SW480 (cell line): ENCODE measurements at places on chromosomes 16 and 17.
A peak's percentile ranks its signal among the peaks of the same experiment; 100 is the strongest.

- DNase-seq, result no peak
Observed at GRCh38 chr17:53543472-53543871, 279.3 kb upstream of the KIF2B start.

DNA sequence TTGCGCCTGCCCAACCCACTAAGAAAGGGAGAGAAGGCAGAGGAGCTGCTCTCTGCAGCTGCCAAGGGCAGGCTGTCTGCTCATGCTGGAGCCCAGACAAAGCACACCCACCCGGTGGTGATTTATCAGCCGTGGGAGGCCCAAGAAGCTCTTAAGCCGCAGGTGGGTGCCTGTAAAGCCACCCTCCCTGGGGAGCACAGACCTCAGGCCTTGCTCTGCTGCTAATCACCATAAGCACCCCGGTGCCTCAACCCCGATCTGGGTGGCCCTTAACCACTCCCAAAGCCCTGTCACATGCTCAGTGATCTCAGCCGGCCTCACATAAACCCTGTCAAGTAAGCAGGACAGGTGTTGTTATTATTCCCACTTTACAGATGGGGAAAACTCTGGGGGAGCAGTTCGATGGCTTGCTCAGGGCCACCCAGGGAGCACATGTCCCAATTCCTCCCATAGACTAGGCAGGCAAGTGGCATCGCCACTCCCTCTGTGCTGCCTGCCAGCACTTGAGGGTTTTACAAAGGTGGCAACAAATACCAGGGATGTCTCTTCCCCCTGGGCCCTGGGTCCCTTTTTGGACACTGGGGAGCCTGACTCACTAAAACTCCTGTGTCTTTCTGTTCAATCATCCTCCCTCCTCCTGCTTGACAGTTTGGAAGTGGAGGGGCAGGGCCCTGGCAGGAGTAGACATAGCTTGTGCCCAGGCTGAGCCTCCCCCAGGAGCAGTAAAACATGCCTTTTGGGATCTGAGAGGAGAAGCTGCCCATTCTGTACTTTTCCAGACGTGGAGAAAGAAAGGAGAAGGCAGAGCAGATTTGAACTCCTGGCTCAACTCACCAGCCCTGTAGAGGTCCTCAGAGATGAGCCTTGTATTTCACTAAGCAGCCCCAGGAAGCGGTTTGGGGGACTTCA is 299.3 kb downstream of the SOX9 start:
- DNase-seq, result peak; percentile 81

DNA sequence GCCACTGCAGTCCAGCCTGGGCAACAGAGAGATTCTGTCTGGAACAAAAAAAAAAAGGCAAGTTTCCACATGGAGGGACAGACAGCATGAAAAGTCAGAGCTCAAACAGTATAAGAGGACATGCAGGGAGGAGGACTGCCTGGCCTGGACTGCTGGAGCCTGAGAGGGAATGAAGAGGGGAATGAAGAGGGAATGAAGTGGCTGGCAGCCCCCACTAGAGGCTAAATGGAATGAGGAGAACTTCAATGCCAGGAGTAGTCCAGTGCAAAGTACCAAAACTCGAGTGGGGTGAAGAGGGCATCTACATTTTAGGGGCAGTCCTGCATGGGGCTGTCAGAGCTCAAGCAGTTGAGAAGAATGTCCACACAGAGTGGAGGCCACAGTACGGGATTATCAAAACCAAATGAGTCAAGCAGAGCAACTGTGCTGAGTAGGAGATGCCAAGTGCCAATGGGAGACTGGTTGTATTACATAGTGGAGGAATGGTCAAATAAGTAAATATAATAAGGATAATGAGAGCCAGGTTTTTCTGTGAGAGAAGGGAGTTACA is 22.9 kb downstream of the IKZF3 start:
- DNase-seq, result no peak

- DNase-seq, result no peak
Observed at GRCh38 chr17:82218349-82219075, 5.9 kb upstream of the CCDC57 start.

- DNase-seq, result no peak
Observed at GRCh38 chr17:75524269-75524969, 1.1 kb upstream of the LLGL2 start.

DNA sequence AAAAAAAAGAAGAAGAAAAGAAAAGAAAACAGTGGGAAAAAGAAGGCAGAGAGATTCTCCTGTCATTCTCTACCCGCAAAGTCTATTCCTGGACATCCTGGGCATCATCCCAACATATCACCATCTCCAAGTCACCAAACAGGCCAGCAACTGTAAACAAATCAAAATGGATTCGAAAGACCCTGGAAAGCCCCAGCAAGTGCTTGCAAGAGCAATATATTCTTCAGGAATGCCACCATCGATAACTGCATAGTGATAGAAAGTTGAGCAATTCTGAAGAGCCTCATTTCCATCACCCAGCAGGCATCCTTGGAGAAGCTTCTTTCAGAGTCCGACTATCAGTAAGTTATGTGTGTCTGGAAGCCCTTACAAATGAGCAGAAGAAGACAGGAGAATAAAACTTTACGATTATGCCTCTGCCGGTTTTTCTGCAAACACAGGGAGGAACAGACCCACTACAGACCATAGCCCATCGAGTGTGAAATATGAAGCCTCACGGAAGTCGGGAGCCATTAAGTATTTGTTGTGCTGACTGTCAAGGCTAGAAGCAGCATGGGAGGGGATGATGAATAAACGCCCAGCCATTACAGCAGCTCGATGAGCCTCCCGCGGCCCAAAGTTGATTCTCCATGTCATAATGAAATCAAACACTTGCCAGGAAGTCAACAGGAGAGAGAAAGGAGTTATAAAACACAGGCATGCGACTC is 64.5 kb upstream of the SEC14L1 start:
- no peak for DNase-seq

GRCh38 chr17:15262291-15263205 is 2.6 kb downstream of the PMP22 start:
- DNase-seq, result peak; percentile 85

- no peak for DNase-seq
Observed at GRCh38 chr17:35057332-35057915, 6.1 kb downstream of the RFFL start.

DNA sequence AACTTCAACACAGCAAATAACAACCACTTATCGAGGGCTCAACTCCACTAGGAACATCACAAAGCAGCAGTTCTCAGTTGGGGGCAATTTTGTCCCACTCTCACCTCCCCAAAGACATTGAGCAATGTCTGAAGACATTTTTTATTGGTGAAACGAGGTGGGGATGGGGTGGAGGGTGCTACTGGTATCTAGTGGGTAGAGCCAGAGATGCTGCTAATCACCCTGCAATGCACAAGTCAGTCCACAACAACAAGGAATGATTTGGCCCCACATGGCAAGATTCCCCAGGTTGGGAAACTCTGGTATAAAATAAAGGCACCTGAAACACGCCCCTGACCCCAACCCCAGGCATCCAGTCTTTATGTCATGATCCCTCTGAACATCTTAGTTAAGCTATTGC is 33.3 kb downstream of the TLE7 start:
- no peak for DNase-seq

GRCh38 chr17:57484081-57484666 is 227.9 kb downstream of the MSI2 start:
- DNase-seq, result no peak

- no peak for DNase-seq
Observed at GRCh38 chr17:81586096-81586495, 33.9 kb upstream of the FAAP100 start.

DNA sequence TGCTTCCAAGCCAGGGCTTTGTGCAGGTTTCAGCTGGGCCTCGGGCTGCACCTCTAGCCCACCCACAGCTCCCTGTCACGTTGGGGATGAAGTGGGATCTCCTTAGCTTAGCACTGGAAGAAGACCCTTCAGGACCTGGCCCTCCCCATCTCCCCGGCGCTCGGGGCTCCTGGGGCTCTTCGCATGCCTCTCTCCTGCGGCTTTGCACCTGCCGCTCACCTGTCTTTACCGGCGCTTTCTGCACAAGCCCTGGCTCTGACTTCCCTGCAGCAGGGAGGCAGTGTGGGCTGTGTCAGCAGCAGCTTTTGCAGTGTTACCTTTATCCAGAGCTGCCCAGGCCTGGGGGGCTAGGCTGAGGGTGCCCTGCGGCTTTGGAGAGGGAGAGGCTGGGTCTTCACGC is 52.3 kb downstream of the NT5M start:
- DNase-seq, result no peak

GRCh38 chr17:32111141-32111771 is 31.0 kb upstream of the RHOT1 start:
- no peak for DNase-seq

- DNase-seq, result peak; percentile 74
Observed at GRCh38 chr17:40317345-40317873, 8.4 kb downstream of the RARA start.

GRCh38 chr16:85302018-85302847 is 190.0 kb upstream of the CIBAR2 start:
- peak; percentile 73 for DNase-seq

- DNase-seq, result no peak
Observed at GRCh38 chr16:11481987-11482386, 104.7 kb downstream of the LITAF start.

DNA sequence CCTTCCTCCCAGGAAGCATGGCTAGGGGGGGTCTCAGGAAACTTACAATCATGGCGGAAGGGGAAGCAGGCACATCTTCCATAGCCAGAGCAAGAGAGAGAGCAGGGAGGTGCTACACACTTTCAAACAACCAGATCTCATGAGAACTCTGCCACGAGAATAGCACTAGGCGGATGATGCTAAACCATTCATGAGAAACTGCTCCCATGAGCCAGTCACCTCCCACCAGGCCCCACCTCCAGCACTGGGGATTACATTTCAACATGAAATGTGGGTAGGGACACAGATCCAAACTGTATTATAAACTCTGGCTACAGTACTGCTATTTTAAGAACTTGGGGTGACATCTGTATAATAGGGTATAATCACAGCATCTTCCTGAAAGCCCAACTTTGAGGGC is 83.1 kb upstream of the CACNG5 start:
- DNase-seq, result no peak

- DNase-seq, result peak; percentile 39
Observed at GRCh38 chr17:72399608-72400487, 279.0 kb downstream of the SOX9 start.

- DNase-seq, result no peak
Observed at GRCh38 chr17:149897-150584, 12.7 kb downstream of the SCGB1C2 start.

- DNase-seq, result peak; percentile 22
Observed at GRCh38 chr17:4591529-4591928, 7.2 kb downstream of the SMTNL2 start.

- no peak for DNase-seq
Observed at GRCh38 chr17:78131172-78132083, 857 bp downstream of the TMC8 start.

- DNase-seq, result no peak
Observed at GRCh38 chr16:61007694-61008093, 1028.5 kb downstream of the CDH8 start.

DNA sequence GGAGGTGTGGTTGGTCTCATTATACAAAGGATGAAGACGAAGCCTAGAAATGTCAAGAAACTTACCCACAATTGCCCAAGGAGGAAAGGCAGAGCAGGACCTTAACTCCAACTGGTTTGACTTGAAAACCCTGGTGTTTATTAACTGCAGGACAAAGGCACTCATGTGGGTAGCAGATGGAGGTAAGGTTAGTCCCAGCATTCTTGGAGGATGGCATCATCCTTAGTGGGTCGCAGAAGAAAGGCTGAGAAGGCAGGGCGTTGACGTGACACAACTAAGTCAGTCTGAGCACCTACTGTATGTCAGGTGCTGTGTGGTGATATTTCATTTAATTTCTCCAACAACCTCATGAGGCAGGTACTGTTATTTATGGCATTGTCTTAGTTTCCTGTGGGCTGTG is 101.3 kb downstream of the HAPSTR1 start:
- DNase-seq, result peak; percentile 25

GRCh38 chr16:9128346-9129342 is 37.2 kb downstream of the HAPSTR1 start:
- no peak for DNase-seq
